ENCODE measurements at places on chromosomes 2 and 18.

DNA sequence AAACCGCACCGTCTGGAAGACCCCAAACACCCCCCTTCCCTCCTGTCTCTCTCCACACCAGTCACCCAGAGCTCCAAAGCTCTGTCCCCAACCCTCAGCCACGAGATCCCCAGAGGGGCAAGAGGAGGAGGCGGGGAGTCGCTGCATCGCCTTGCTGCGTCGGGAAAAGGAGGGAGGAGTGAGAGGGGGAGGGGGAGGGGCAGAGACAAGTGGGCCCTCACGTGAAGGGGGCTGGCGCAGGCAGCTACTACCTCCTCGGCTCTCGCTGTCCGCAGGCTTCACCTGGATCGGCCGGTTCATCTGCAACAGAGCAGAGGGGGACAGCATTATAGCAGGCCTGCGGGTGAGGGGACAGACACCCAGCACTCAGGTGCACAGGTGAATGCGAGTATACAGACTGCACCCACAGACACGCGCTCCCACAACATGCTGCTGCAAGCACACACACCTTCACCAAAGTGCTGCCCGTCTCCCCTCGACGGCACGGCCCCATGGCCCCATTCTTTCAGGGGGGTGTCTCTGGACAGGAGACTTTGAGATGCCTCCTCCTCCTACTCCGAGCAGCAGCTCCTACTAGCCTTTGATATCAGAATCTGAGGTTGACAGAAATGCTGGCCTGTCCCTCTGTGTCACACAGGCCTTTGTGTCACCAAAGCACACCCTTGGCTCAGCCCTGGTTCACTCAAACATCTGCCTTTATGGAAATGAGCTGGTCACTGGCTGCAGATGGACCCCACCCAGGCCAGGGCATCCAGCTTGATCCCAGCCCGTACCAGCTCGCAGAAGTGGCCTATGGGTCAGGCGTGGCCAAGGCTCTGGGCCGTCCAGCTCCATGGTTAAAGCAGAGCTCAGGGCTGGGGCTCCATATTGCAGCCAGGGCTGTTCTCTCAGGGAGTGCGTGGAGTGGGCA, 243.8 kb downstream of the CELF4 start:
- DNase-seq: no peak

DNA sequence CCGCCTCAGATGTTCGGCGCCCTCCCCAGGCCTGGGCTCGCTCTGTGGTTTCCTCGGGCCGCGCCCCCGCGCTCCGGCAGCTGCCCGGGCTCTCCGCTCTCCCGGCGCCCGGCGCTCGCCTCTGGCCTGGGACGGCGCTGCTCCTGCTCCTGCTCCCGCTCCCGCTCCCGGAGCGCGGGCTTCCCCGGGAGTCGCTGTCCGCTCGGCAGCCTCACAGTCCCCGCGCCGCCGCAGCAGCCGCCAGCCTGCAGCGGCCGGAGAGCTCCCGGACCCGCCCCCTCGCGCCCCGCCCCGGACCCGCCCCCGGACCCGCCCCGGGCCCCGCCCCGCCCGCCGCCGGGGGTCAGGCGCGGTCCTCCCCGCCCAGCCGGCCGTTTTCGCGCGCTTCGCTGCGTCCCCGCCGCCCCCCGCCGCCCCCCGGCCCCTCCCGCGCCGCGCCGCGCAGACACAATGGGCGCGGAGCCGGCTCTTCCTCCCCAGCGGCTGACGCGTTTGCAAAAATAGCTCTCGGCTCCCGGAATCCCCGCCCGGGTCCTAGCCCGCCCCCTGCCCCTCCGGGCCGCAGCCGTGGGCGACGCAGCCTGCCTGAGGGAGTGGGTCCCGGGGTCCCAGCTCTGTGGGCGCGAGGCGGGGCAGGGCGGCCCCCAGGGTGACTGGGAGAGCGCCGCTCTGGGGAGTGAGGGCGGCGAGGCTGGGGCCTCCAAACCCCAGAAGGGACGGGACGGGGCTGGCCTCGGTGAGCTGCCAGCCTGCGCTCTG, at the start of gene ARL4C:
Gene ARL4C, minus strand, starts transcription at position 247 of the 759 bp plus-strand sequence. CDS start 495 bp downstream, outside the sequence.
- DNase-seq: peak; percentile 91

DNA sequence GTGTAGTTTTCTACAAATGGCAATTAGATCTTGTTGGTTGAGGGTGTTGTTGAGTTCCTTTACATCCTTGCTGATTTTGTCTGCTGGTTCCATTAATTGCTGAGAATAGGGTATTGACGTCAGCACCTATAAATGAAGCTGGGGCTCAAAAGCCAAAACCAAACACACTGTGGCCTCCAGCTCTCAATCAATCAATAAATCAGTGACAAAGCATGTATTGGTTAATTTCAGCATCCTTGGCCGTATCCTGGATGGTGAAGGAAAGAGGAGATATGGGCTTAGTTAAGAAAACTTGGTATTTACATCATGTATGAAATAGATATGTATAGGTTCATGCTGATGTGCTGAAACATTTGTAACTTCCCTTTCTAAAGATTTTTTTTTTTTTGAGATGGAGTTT, 13.2 kb upstream of the APOB start:
- no peak for DNase-seq

DNA sequence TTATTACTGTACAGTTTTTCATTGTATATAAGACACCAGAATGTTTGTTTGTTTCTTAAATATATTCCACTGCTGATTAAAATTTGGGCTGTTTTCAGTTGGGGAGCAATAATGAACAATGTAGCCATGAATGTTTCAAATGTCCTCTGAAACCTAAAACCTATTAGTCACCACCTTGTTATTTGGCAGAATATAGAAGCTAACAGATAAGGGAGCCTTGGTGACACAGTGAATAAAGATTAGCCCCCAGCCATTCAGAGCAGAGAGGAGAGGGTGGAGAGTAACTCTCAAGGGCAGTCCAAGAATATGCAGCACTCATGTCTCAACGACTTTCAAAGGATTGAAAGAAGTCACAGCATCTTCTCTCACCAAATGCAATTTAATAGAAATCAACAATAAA, 43.1 kb upstream of the ATP8B1 start:
- DNase-seq: peak; percentile 57

- DNase-seq: no peak
Measured at GRCh38 chr2:204738721-204739120, 193.4 kb downstream of the PARD3B start.

DNA sequence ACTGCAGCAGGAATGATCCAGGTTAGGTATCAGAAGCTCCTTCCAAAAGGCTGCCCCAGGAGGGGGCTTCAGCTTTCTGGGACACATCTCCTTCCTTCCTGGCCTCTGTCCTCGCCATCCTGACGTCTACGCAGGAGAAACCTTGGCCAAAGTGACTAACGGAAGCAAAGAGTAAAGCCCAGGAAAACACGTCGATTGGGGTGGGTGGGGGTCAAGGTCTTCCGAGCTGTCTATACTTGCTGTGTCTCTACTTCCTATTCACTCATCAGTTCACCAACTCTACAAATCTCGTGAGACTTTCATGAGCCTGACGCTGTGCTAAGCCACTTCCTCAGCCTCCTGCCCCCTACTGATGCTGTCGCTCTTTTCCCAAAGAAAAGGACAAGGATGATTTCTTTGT, 212.6 kb downstream of the TNS1 start:
- no peak for DNase-seq

- DNase-seq: peak; percentile 11
Measured at GRCh38 chr2:122244598-122245229, 489.3 kb downstream of the TSN start.

DNA sequence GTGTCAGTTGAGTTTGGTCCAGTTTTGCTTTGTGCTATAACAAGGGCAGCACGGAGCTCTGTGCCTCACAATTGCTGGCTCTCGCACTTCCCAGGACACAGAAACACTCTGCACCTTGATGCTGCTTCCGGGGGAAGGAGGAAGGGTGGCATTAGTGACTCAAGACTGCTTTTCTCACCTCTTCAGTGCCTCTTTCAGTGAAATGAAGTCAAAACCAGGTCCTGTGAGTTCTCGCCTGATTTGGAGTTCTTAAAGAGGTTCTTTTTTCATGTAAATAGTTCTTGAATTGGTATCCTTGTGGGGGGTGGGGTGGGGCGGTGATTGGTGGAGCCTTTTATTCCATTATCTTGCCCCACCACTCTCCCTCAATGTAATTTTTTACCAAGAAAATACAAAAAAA, 91.5 kb upstream of the MYT1L start:
- DNase-seq: no peak

- peak; percentile 63 for DNase-seq
Measured at GRCh38 chr2:195561116-195561921, 95.7 kb upstream of the SLC39A10 start.

DNA sequence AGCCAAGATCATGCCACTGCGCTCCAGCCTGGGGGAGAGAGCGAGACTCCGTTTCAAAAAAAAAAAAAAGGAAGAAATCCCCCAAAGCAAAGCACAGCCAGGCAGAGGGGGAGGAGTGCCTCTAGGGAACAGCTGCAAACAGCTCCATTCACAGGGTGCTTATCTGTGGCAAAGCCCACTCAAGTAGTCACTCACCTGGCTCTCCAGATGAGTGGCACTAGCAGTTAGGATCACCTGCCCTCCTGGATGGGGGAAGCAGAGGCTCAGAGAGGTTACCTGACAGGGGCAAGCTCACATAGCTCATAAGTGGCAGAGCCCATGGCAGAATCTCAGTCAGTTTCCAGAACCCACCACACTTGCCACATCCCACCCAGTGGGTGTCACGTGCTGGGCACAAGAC, 30.3 kb downstream of the TFCP2L1 start:
- peak; percentile 20 for DNase-seq

- no peak for DNase-seq
Measured at GRCh38 chr2:70091364-70091763, 4.1 kb downstream of the PCBP1 start.

DNA sequence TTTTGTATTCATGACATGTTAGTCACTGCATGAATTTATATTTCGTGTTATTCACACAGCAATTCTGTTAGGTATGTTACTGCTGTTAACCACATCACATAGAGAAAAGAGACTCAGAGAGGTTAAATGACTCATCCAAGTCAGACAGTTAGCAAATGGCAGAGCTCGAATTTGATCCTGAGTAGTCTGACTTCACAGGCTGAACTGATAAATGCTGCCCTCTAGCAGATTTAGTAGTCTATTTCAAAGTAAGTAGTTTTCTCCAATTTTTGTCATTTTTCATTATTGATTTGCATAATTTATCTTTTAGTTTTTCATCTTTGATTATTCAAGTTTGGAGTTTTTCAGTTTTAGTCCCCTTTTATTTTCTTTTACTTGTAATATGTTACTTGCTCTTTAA, 58.3 kb downstream of the WDR7 start:
- DNase-seq: peak; percentile 86

DNA sequence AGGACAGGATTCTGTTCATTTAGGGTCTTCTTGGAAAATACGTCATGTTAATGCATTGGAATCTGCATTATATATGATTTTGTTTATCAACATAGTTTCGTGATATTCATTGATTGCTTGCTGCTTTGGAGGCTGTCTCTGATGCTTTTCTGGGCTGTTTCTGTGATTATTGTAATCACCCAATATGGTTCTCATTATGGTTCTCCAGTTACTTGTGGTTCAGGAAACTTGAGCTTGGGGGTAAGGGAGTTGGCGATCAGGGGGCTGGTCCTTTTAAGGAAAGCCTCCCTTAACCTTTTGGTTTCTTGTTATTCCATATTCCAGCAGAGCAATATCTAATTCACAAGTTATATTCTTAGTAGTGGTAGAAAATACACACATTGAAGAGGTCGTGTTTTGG, 17.4 kb upstream of the STON1 start:
- DNase-seq: no peak

- DNase-seq: peak; percentile 92
Measured at GRCh38 chr2:113078350-113078839, 10.6 kb downstream of the IL1F10 start.

- DNase-seq: no peak
Measured at GRCh38 chr2:17249249-17249648, 269.0 kb downstream of the RAD51AP2 start.

- DNase-seq: peak; percentile 22
Measured at GRCh38 chr2:173997269-173997668, 32.1 kb upstream of the SP3 start.

- no peak for DNase-seq
Measured at GRCh38 chr2:200968162-200968561, 4.7 kb upstream of the ORC2 start.

GRCh38 chr2:104804148-104804890, 49.6 kb upstream of the POU3F3 start:
- no peak for DNase-seq

GRCh38 chr18:55559739-55560138, 28.3 kb downstream of the TCF4 start:
- no peak for DNase-seq

DNA sequence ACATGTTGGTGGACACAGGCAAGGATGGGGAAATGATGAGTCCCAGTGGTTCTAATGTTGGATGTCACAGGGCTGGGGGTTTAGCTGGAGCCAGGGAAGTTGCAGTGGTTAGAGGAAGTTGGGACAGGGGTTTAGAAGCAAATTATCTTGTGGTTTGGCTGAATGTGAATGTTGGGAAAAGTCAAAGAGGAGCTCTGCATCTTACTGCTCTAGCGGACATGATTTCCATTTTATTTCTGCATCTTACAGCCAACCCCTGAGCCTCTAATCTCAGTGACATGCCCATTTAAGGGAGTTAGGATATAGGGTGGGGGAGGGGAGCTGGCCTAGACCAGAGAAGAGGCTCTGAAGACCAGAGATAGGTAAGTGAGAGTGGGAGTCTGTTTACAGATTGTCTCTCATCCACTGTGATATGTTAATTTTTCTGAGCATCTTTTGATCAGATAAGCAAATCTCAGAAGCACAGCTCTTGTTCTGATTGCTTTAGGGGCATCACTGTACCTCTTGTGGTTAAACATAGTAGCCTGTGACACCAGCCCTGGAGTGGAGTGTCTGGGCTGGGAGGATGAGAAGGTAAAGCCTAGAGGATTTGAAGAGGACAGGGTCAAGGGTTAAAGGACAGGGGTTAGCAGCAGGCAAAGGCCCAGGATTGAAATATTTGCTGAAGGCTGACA, 43.6 kb downstream of the SETBP1 start:
- no peak for DNase-seq

- no peak for DNase-seq
Measured at GRCh38 chr18:76972846-76973519, 150.6 kb downstream of the ZNF236 start.

- DNase-seq: no peak
Measured at GRCh38 chr2:164696634-164697033, 75.4 kb upstream of the GRB14 start.

- no peak for DNase-seq
Measured at GRCh38 chr2:66679442-66679841, 244.5 kb downstream of the MEIS1 start.
